ENCODE measurements at places on chromosomes 1 and 21. TPM values are rescaled to one million over a fixed set of nuclear protein-coding genes. Genes with fewer than 3 reads are reported as not detected.

OR2T5 gene
- total RNA-seq = not detected

TCHH gene
- 0.18 TPM for total RNA-seq

GRCh38 chr1:210695026-210695425 is 366.3 kb downstream of the HHAT start:
- no peak overlapping the region for H3K4me3 ChIP-seq
- H3K4me1 ChIP-seq = no peaks in the 10 kb centered on the region
- H3K36me3 ChIP-seq = no peaks in the 10 kb centered on the region
- no peaks in the 10 kb centered on the region for H3K27me3 ChIP-seq
- H3K27ac ChIP-seq = no peak overlapping the region

- no peak for DNase-seq
- peaks cover 23% of the 10 kb centered on the region for H3K4me1 ChIP-seq
- no peak overlapping the region for H3K4me3 ChIP-seq
- H3K27me3 ChIP-seq = no peaks in the 10 kb centered on the region
- H3K36me3 ChIP-seq = no peaks in the 10 kb centered on the region
Measured at GRCh38 chr1:56432166-56432971, 147.0 kb downstream of the PLPP3 start.

- no peaks in the 10 kb centered on the region for H3K27me3 ChIP-seq
- no peak overlapping the region for H3K4me3 ChIP-seq
- no peaks in the 10 kb centered on the region for H3K4me1 ChIP-seq
- DNase-seq = no peak
- H3K27ac ChIP-seq = no peak overlapping the region
- no peaks in the 10 kb centered on the region for H3K36me3 ChIP-seq
Measured at GRCh38 chr1:194710671-194711070, 1524.3 kb upstream of the B3GALT2 start.

- H3K27me3 ChIP-seq = no peaks in the 10 kb centered on the region
- peaks cover 2% of the 10 kb centered on the region for H3K4me1 ChIP-seq
- no peaks in the 10 kb centered on the region for H3K36me3 ChIP-seq
- peak within 1 kb of the TSS; percentile 84 for H3K27ac ChIP-seq
- no peak for DNase-seq
Measured at GRCh38 chr1:236393681-236394481, at the start of gene EDARADD. Gene EDARADD, plus strand, starts transcription at chr1:236394286. Its CDS starts 159 bp downstream, at chr1:236394445.

All from esophagus squamous epithelium (tissue), 5 donors.